ENCODE measurements at places on chromosomes 2 and 18.

GRCh38 chr2:17971531-17972125 is 93.2 kb downstream of the KCNS3 start:
- no peak for DNase-seq

- DNase-seq = no peak
Observed at GRCh38 chr2:178954049-178954448, 95.9 kb downstream of the CCDC141 start.

- DNase-seq = no peak
Observed at GRCh38 chr2:235937936-235938335, 230.2 kb downstream of the GBX2 start.

- no peak for DNase-seq
Observed at GRCh38 chr2:240689975-240690374, 1.7 kb upstream of the AQP12A start.

GRCh38 chr2:12577091-12577490 is 139.6 kb upstream of the TRIB2 start:
- DNase-seq = no peak

- DNase-seq = no peak
Observed at GRCh38 chr2:65834771-65835475, 402.5 kb upstream of the SPRED2 start.

DNA sequence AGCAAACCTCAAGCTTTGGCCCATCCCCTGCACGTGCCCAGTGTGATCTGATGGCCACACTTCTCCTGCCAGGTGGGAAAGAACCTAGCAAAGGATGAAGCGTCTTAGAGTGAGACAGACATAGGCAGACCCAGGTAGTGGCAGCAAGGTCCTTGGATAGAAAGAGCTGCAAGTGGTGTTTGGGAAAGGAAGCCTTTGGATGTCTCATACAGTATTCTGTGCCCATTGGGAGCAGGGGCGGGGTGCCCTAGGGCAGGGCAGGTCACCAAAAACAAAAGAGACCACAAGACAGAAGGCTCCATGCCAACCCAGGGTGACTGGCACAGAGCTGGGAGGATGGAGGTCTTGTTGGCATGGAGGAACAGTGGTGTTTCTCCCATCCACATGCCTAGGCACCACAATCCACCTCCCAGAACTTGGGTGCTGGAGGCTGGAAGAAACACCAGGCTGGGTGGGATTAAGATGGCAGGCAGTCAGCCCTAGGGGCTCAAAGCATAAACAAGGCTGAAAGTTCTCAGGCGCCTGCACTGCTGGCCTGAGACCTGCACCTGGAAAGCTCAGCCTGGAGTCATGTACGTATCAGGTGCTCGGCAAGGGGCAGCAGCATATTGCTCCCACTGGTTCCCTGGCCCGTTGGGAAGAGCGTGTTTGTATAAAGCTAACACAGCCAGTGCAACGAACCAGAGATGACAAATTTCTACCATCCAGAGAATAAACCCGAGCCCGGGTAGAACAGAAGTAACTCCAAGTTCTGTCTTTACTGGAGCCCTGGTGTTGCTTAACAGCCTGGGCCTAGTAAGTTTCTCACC is 52.9 kb downstream of the CRACDL start:
- no peak for DNase-seq

- DNase-seq = no peak
Observed at GRCh38 chr2:20744366-20745335, 77.7 kb downstream of the GDF7 start.

GRCh38 chr2:233141901-233142300 is 81.8 kb downstream of the INPP5D start:
- DNase-seq = no peak

GRCh38 chr2:66536997-66537396 is 102.1 kb downstream of the MEIS1 start:
- DNase-seq = no peak

DNA sequence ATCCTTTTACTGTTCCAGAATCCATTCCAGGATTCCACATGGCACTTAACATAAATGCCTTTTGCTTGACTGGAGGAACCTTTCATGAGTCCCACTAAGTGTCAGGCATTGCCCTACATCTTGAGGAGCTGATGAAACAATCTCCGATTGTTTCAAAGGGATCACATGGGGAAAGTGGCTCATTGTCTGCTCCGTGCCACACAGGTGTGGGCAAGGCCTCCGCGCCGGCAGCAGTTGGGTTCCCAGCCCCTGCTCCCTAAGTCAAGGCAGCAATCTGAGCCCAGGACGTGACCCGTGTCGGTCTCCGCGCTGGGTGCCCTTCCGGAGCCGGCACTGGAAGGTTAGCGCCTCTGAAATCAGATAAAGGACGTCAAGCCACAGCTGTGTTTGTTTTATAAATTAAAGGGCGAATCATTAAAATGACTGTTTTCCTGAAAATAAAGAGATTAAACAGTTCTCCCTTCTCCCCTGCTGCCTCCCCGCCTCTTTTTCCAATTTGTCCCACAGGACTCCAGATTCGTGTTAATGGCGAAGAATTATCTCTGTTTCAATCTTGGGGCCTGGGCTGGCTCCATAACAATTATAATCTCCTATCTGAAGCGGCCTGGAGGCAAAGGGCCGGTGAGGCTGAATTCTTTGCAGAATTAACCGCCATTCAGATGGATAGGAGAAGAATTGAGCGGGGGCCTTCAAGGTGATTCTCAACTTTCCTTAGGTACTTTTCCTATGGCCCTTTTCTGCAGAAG is 84.3 kb upstream of the FZD7 start:
- no peak for DNase-seq

- DNase-seq = no peak
Observed at GRCh38 chr2:3420769-3421397, 41.4 kb downstream of the TRAPPC12 start.

DNA sequence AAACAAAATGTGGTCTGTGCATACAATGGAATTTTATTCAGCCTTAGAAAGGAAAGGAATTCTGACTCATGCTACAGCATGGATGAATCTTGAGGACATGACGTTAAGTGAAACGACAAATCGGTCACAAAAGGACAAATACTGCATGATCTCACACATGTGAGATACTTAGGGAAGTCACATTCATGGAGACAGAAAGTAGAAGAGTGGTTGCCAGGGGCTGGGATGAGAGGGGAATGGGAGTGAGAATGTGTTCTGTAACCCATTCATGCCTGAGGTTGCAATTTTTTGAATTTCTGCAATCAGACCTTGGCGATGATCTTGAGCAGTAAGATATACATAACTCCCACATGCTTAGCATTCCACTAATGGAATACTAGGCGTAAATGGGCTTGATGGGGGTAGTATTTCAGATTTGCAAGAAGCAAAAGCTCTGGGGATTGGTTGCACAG is 22.0 kb downstream of the FHL2 start:
- no peak for DNase-seq

DNA sequence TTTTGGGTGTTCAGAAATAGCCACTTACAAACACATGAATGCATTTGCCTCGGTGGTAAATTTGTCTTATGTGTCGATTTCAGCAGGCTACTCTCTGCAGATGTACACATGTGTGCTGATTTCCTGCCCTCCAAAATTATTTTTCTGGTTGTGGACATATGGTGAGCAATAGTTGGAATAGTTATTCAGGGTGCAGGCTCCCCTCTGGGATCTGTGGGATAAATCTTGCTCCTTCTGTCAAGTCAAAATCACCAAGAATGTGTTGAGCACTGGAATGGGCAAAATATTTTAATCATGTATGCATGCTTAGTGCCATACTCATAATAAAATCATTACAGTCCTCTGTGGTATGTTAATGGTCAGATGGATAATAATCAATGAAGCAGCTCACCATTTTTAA is 684.5 kb downstream of the BCL11A start:
- no peak for DNase-seq

DNA sequence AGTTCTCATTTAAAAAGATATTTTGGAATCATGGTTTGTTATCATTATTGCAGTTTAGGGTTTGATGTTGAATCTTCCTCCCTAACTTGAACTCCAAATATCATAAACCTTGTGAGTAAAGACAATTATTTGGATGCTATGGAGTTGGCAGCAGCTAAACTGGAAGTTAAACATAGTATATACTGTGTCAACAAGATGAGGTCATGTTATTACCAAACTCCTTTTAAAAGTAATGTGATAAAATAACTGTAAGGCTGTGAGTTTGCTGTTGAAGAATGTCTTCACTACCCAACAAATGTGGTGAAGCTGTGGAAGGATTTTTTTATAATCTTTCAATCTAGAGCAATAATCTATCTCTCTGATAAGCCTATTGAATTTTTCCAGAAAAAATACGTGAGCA is 16.0 kb downstream of the DNAH6 start:
- DNase-seq = no peak

DNA sequence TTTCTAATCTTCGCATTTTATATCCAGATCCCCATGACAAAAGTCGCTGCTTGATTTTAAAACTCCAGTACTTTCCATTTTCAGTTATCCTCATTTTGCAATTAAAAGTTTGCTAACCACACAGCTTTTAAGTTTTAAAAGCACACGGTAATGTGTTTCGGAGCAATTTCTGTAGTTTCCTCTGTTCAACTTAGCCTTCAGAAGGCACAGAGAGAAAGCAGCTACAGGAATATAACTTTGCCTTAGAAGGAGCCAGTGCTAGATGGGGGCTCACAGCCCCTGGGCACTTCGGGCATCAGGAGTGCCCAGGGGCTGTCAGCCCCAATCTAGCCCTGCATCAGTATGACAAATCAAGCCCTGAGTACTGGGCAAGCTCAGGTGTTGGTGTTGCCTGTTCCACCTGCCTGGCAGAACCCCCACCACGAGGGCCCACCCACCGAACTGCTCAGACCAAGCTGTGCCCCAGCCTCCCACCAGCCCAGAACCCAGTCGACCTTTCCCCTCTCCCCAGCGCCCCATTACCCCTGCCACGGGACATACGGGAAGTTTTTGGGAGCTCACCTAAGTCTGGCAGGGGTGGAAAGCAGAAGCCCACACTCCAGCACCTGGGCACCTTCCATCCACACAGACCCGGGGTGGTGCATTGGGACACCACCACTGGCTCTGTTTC is 47.3 kb downstream of the TRABD2A start:
- no peak for DNase-seq

DNA sequence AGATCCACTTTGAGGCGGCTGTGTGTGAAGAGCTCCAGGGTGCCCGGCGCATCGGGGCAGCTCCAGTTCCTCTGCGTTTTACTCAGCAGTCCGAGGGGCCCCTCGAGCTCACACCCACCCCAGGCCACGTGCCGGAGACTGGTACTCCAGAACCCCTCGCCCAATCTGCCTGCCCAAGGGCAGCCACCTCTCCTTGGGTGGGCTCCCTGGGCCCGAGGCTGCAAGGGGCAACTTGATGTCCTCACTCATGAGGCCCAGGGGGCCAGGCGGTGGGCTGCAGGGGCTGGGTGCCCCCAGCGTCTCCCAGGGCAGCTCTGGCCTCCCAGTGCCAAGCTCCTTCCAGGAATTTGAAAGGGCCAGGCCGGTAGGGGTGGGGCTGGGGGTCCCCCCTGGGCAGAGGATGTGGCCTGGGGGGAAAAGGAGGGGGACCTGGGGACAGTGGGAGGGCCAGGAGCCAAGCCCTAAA is 16.7 kb downstream of the RAMP1 start:
- DNase-seq = no peak

- DNase-seq = peak; percentile 22
Observed at GRCh38 chr2:196259507-196260481, 88.4 kb upstream of the STK17B start.

GRCh38 chr2:112483042-112483473 is 1.1 kb downstream of the TTL start:
- no peak for DNase-seq

GRCh38 chr2:136207665-136208064 is 89.7 kb upstream of the CXCR4 start:
- DNase-seq = no peak

- no peak for DNase-seq
Observed at GRCh38 chr2:29532436-29532835, 388.9 kb downstream of the ALK start.

- no peak for DNase-seq
Observed at GRCh38 chr2:122031544-122032263, 276.3 kb downstream of the TSN start.

- DNase-seq = peak; percentile 63
Observed at GRCh38 chr2:70069049-70069448, 18.2 kb upstream of the PCBP1 start.

GRCh38 chr18:74546751-74547530 is 12.6 kb downstream of the CNDP1 start:
- no peak for DNase-seq

- DNase-seq = no peak
Observed at GRCh38 chr18:49170925-49171505, 220.2 kb upstream of the SMAD7 start.

GRCh38 chr2:14781142-14781541 is 148.6 kb downstream of the LRATD1 start:
- DNase-seq = no peak

DNA sequence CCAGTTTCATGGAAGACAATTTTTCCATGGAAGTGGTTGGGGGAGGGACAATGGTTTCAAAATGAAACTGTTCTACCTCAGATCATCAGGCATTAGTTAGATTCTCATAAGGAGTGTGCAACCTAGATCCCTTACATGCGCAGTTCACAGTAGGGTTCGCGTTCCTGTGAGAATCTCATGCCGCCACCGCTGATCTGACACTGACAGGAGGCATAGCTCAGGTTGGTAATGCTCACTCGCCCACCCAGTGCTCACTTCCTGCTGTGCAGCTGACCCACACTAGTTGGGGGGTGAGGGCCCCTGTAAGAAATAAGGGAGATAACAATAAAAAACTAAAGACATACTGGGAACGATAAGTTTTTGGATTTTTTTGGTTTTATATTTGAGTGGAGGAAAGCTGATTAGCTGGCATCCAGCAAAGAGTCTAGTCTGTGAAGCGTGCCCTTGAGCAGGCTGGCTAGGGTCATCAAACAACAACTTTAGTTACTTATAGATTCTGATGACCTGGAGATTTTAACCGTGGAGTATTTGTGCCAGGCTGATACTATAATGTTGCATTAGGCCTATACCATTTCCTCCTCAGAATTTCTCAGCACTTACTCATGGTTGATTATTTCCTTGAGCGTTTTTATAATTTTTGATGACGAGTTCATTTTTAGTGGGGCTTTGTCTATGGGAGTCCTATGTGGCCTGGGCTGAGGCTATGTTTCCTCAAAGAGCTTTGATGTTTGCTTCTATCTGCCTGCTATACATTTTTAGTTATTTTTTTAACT is 6.3 kb upstream of the MCFD2 start:
- no peak for DNase-seq

DNA sequence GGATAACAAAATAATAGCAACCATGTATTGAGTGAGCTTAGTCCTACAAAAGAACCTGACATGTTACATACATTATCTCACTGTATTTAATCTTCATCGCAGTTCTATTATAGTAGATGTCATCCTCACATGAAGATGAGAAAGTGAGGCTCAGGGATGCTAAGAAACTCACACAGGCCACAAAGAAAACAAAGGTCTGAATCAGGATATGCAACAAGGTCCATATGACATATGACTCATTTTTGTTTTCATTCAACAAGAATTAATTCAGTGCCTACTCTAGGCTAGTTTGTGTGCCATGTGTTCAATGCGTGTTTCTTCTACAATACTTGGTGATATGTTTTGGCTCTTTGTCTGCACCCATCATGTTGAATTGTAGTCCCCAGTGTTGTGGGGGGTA is 219.7 kb upstream of the EPHA4 start:
- no peak for DNase-seq

DNA sequence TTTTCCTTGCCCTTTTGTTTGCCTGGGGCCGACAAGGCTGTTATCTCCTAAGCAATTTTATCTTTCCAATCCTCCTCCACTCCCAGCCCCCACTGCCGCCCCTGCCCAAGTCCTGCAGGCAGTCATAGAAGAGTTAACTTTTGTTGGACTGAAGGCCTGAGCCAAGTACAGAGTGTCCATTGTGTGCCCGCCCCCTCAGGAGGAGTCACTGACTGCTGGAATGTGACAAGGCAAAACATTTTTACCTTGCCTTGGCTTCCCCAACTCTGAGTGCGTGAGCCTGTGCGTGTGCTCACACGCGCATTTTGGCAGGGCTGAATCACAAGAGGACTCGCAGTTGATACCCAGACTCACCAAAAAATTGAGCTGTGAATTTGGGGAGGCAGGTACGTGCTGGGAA is 16.2 kb downstream of the SETBP1 start:
- DNase-seq = no peak

Data from activated CD8-positive, alpha-beta memory T cell treated with anti-CD3 and anti-CD28 coated beads, Interleukin-2, amount 50 U/mL, for 4 hours (primary cell).